NCI-H2171 treated with DMSO at 0.1 percent for 48 hours (cell line): ENCODE measurements at places on chromosomes 13 and 19.

GRCh38 chr13:106919638-106920037 lies 351.7 kb upstream of the ARGLU1 start:
- no peak for DNase-seq

- DNase-seq, result no peak
Measured at GRCh38 chr13:95822303-95822702, 145.4 kb downstream of the DNAJC3 start.

GRCh38 chr13:68026077-68026476 lies 795.9 kb upstream of the PCDH9 start:
- no peak for DNase-seq

DNA sequence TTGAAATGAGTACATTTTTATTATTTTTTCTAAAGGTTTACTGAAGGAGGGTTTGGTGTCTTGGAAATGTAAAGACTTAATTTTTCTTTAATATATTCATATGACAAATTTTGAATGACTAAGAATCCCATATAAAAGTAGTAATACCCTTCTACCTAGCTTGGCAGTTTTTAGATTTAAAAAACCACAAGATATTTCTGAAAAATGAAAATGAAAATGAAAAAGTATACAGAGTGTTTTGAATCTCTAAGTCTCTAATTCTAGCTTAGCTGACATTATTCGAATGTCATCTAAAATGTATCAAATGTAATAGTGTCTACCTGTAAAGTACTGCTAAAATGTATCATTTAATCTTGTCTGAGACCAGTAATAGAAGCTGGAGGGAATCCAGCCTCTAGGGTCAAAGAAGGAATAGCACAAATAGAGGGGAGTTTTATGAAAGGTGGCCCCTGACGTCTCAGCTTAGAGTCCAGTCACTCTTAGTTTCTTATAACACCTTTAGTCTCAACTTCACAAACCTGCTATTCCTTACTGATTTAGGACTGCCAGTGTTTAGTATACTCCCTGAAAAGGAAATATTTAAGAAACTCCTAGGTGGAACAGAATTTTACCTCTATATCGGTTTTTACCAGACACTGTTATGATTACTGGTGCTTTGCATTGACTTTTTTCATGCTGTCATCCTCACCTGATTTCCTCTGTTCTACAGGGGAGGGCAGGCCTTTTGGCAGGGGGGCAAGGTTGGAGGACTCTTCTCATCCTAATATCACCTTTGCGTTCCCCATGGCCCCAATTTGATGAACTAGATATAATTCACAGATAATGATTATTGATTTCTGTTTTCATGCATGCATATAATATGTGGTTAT lies 16.2 kb upstream of the MIR17HG start:
- no peak for DNase-seq

DNA sequence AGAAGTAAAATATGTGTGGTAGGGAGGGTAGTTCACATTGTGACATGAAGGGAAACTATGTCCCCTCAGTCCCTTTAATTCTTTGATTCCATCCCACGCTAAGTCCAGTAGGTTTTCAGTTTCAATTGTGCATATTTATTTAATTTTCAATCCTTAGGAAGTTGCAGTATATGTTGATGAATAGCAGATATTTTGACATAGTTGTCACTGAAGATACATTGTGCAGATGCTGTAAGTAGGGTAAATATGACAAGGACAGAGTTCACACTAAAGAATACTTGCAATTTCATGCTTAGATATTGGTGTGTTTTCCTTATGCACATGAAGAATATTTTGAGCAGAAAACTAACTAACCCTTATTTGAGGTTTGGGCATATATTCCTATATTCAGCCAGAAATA lies 595.4 kb upstream of the MIR17HG start:
- DNase-seq, result no peak

DNA sequence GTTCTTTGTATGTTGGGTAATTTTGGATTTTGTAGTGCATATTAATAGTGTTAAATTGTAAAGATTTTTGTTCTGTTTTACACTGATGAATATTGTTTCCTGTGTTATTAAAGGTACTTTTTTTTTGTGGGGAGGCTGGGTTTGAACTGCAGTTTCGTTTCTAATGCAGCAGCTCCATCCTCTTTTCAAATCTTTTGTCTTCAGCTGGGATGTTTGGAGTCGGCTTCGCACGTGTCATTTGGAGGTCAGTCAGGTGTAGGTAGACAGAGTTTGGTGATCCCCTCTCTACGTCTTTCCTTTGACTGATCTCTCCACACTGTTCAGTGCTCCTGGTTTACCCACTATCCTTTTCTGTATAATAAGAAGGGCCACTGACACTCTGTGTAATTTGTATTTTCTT lies 30.3 kb downstream of the TDRD3 start:
- no peak for DNase-seq

GRCh38 chr19:4909156-4909896 lies at the start of gene UHRF1:
Gene UHRF1 (plus strand): TSS chr19:4909501. CDS start chr19:4910886, 1,385 bp downstream.
- peak; percentile 80 for DNase-seq

DNA sequence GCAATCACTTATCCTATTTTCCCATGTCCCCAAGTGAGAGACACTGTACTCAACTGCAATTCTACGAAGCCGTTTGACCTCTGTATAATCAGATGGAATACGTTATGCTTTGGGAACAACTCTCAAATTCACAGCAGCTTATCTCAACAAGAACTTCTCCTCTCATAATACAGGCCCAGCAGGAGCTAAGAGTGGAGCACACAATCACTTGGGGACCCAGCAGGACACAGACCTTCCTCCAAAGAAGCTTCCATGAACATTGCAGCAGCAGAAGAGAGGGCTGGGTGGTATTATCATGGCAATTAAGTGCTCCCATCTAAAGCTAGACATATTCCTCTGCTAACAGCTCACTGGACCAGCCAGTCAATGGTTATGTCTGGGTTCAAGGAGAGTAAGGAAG lies 428.3 kb upstream of the MIR17HG start:
- no peak for DNase-seq

DNA sequence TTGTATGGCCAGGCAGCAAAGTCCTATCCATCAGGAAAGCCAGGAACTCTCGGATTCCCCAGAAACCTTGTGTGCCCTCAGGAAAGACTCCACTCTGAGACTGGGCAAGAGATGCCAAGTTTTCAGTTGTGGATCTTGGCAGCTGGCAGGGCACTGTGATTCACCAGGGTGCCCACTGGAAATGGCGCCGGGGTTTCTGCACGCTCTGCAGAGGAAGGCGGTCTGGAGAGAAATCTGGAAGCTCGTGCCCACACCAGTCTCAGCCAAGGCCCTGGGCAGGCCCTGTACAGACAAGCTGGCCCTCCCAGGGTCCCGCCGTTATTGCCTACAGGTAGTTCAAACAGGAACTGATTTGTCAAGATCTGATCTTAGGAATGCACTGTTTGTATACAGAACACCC lies 4.9 kb downstream of the NAPA start:
- DNase-seq, result no peak

- peak; percentile 4 for DNase-seq
Measured at GRCh38 chr13:40342901-40343300, 323.5 kb downstream of the FOXO1 start.

DNA sequence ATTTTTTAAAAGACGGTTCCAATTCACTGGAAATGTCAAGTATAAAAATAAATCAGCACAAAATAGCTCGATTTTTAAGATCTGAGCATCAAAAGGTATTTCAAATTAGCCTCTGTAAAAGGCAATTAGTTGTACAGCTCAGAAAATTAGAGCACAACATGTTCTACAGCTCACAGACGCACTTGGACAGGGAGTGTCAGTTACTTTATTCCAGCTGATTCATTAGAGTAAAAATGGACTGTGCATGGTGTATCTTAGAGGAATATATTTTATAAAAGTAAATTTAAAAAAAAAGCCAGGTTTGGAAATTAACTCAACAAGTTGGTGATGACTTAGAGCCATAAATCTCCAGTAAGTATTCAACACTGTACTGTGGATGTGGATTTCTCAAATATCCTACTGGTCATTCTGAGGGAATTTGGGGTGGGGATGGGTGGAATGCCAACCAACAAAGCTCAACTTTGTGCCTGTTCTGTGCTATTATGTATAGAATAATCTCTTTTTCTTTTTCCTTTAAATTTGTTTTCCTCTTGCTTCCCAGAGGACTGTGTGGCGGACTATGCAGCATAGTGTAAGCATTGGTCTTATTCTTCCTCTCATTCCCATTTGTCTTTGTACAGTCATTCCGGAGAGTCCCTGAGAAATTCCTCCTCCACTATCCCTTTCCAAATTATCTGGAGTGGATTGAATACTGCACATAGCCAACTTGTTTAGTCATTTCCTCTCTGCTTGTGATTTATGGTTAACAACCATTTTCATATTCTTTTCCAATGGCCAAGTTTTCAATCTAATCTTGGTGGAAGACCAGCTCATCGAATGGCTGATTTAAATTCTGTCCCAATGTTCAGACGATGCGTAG lies 169.3 kb downstream of the DCT start:
- no peak for DNase-seq
